Stimulated activated CD4-positive, alpha-beta T cell treated with anti-CD3 and anti-CD28 coated beads, Interleukin-1b, Interleukin-23, amount 100 ng/mL, for 48 hours (primary cell): ENCODE measurements at places on chromosomes 2 and 18.

DNA sequence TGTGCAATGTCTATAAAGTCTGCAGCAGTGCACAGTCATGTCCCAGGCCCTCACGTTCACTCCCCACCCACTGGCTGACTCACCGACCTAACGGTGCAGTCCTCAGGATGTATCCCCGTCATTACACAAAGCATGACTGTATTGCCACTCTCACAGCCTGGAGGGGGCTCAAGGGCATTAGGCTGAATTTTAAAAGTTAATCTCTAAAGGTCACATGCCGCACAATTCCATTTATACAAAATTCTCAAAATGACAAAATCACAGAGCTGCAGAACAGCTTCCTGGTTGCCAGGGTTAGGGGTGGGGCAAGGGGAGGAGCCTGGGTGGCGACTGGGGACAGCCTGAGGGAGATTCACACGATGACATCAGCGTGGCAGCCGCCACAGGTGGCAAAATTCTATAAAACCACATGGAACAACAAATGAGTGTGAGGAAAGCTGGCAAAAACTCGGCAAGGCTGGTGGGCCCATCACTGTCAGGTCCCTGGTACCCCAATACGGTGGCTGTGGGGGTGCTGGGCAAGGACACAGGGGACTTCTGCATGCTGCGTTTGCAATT is 97.6 kb downstream of the NDUFA10 start:
- DNase-seq = peak; percentile 85

GRCh38 chr2:204024503-204024902 is 87.9 kb downstream of the ICOS start:
- no peak for DNase-seq

- DNase-seq = no peak
These were observed 167.1 kb downstream of the PRKCE start for GRCh38 chr2:45818591-45818990.

DNA sequence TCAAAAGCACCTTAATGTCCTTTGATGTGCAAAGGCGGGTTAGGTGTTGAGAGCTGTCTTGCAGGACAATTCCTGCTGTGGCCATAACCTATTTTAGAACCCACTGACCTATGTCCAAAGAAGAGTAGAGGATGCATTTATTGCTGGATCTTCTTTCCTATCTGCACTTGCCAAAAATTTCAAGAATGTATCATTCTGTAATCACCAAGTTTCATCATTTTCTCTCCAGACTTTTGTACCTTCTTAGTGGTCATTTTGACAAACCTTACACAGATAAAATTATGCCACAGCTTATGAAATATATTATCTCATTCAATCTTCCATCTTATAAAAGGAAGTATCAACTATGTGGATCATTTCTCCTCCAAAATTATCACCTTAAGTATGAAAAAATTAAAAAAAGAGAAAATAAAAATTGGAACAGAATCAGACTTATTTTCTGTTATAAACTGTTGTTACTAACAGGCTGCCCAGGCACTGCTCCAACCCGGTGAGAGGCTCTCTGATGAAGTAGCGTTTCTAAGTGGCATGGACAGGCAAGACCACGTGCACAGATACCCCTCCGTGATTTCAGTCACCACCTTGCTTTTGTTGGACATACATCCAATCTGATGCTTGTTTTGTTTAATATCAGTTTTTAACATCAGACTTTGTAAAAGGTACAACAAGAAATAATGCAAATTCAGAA is 559.9 kb upstream of the ID2 start:
- no peak for DNase-seq

- no peak for DNase-seq
These were observed 108.3 kb downstream of the SMAD7 start for GRCh38 chr18:48842259-48843061.

DNA sequence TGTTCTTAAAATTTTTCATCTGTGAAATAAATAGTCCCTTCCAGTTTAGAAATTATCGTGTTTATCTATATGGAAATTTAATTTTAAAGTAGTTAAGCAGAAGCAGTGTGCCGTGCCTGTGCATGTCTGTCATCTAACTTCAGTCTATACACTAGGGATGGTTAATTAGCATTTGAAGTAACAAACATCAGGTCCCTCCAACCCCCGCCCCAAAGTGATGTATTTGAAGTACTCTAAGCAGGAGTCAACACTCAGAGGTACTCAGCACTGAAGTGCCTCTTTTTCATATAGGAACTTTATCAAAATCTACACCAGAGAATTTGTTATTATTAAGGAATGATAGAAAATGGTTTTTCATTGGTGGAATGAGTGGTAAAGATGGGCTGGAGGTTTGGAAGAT is 33.0 kb downstream of the LANCL1 start:
- DNase-seq = no peak

DNA sequence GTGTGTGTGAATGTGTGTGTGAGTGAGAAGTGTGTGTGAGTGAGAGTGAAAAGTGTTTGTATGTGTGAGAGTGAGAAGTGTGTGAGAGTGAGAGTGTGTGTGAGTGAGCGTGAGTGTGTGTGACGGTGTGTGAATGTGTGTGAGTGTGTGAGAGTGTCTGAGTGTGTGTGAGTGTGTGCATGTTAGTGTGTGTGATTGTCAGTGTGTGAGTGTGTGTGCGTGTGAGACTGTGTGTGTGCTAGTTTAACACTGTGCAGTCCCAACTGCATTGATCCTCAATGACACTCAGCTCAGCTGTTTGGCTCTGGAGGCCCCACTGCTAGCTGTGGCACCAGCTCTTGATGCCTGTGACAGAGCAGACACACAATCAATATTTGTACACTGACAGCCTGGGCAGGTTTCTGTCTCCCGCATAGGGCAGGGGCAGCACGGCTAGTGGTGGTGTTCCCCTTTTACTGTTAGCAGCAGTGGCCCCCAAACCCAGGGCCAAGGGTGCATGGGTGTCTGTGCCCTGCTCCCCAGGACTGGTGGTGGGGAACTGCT is 135.0 kb downstream of the INHBB start:
- DNase-seq = no peak

GRCh38 chr2:147525819-147526489 is 318.9 kb upstream of the ACVR2A start:
- DNase-seq = no peak

- DNase-seq = no peak
These were observed 64.7 kb upstream of the DSEL start for GRCh38 chr18:67581178-67581577.

GRCh38 chr2:70632388-70632787 is 78.8 kb upstream of the TGFA start:
- no peak for DNase-seq

- DNase-seq = no peak
These were observed 187.6 kb downstream of the KCNS3 start for GRCh38 chr2:18066066-18066465.

- DNase-seq = peak; percentile 73
These were observed 44.9 kb downstream of the PARD6G start for GRCh38 chr18:80202264-80202998.

DNA sequence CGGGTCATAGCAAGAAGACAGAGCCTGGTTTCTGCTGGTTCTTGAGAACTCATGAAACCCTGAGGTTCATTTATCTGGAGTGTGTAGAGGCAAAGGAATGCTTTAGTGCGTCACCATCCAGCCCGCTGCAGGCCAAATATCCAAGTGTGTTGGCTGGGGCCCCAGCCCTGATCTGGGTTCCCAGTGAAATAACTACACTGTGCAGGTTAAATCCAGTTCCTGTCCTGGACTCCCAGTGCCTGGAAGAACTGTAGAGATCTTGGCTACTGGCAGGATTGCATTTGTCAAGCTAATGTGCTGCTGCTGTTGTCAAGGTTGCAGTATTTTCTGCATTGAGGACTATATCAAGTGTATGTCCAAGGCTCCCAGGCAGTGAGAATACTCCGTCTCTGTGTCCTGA is 89.9 kb downstream of the MAPK4 start:
- DNase-seq = no peak

- DNase-seq = no peak
These were observed 26.0 kb downstream of the TMEM127 start for GRCh38 chr2:96239745-96240264.

DNA sequence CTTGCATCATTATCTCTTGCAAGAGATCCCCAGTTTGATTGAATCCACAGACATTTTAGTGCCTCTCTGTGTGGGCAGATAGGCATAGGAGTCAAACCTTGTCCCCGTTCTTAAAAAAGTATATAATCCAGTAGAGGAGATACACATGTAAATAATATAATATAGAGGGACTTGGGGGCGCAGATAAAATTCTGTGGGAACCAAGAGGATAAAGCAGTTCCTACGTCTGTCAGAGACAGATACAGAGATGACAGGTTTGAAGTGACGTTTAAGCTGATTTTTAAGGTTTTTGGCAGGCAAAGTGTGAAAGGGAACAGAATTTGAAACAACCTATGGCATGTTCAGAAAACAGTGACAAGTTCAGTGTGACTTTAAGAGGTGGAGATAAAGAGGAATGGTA is 63.1 kb downstream of the CAB39 start:
- no peak for DNase-seq

GRCh38 chr2:232489516-232490220 is 2.0 kb upstream of the ECEL1 start:
- no peak for DNase-seq
